A549 (cell line): ENCODE measurements at places on chromosomes 13 and 19.
A peak's percentile ranks its signal among the peaks of the same experiment; 100 is the strongest.

DNA sequence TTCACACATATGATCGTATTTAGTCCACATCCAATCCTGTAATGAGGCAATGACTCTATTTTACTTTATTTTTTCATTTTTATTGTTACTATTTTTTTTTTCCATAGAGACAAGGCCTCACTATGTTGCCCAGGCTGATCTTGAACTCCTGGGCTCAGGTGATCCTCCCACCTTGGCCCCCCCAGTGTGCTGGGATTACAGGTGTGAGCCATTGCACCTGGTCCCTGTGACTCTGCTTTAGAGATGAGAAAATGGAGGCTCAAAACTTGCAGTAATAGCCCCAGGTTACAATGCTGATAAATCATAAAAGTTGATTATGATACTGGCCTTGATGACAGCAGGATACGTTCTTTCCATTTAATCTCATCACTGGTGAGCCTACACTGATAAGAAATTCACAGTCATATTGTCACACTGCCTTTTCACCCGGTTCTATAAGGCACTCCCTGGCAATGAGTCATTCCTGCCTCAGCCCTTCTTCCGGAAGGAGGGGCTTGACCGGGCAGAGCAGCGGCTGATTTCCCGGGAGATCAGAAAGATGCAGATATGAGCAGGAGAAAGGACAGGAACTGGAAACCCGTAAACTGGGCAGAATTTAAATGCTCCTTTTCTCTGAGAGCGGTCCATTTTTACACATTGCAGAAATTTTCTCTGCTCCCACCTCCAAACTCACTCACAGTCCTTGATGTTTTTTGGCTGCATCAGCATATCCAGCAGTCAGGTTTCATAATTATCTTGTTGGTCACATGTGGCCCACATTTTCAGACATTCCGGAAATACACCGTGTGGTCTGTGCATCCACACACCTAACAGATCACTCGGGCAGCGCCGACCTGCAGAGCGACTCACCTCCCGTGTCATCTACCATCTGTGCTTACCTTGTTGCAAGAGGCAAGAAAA, 616.4 kb downstream of the EFNB2 start:
- peak; percentile 73 for DNase-seq

DNA sequence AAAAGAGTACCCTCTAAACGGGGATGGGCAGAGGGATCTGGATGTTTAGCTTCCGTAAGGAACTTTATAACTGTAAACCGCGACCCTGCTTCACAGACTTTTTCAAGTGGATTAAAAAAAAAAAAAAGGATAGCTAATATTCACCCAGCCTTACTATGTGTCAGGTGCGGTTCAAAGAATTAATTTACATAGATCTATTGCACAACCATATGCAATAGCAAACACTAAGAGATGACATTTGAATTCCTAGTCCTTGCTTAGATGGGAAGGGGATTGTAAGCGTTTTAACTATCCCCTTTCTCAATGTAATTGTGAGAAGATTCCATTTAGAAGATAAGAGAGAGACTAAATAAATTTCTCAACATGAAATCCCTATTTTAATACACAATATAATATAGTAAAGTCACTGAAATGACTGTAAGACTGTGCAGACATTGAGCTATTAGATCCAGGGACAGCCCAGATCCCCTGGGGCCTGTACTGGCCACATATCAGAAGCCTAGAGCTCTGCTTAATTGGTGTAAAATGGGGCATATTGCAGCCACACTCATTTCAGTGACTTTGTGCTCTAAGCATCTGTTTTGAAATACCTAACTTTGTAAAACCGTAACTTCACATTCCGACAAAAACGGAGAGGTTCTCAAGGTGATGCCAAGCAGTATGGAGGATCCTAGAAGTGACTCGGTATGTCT, 13.6 kb downstream of the LATS2 start:
- no peak for DNase-seq

DNA sequence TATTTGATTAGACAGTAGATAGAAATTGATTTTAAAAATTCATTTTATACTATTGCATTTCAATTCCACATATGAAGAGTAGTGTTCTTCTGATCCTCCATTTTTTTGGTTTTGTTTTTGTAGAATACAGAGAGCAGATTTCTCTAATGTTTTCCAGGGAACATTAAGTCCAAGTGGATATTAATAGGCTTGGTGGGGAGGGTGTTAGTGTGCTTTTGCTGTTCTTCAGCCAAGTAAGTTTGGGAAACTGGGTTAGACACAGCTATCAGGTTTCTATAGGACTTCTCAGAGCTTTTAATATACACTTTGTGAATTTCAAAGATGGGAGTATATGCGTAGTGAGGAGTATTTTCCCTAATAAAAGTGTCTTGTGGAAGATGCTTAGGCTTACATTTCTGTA, 21.8 kb downstream of the NAA16 start:
- no peak for DNase-seq

DNA sequence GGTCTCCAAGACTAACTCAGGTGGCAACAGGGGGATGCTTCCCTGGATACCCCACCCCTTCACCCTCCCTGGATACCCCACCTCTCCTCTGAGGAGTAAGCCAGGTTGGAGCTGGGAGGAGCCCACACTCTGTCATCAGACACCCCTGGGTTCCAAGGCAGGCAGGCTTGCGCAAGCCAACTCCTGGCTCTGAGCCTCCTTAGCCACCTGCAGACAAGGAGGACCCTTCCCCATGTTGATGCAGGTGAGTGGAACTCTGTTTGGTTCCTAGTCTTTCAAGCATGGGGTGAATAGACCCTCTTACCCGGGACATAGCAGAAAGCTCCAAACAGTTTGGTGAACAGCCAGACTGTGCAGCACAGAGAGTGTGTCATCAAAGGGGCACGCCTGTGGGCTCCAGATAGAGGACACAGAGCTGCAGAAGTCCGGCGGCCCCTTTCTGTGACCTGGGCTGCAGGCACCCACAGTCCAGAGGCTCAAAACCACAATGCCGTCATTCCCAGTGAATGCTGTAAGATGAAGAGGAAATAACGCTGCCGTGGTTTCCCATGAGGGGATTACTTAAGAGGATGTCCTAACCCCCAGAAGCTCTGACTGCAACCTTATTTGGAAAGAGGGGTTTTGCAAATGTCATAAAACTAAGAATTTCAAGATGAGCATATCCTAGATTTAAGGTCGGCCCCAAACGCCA, 12.1 kb upstream of the HAS1 start:
- DNase-seq, result no peak

GRCh38 chr13:83879431-83880171, 2.7 kb downstream of the SLITRK1 start:
- no peak for DNase-seq

DNA sequence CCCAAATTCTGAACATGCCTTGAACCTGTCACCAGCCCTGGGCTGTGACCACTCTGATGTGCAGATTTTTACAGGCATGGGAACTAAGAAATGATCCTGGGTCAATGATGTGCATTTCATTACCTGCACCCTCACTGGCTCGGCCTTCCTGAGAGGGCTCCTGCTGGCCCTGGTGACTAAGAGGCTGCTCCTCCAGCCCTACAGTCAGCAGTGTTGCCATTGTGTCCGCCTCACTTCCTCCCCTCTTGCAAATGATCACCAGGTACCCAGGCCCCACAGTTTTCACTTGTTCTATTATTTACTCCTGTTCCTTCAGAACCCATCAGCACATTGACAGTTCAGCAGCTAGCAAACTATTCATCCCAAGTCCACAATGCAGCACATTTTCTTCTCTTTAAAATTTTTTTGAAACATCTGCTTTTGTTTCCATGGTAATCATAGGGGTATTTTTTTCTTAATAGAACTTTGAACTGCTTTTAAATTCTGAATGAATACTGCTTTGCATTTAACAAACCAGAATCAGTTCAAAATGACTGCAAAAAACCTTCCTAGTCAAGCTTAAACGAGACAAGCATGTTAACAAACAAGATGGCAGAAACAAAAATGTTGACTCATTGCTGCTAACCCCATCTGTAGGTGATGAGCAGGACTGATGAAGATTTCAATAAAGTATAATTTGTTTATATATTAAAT, 29.3 kb downstream of the STARD13 start:
- no peak for DNase-seq

- DNase-seq, result no peak
Observed at GRCh38 chr13:85974608-85975366, 175.6 kb upstream of the SLITRK6 start.

DNA sequence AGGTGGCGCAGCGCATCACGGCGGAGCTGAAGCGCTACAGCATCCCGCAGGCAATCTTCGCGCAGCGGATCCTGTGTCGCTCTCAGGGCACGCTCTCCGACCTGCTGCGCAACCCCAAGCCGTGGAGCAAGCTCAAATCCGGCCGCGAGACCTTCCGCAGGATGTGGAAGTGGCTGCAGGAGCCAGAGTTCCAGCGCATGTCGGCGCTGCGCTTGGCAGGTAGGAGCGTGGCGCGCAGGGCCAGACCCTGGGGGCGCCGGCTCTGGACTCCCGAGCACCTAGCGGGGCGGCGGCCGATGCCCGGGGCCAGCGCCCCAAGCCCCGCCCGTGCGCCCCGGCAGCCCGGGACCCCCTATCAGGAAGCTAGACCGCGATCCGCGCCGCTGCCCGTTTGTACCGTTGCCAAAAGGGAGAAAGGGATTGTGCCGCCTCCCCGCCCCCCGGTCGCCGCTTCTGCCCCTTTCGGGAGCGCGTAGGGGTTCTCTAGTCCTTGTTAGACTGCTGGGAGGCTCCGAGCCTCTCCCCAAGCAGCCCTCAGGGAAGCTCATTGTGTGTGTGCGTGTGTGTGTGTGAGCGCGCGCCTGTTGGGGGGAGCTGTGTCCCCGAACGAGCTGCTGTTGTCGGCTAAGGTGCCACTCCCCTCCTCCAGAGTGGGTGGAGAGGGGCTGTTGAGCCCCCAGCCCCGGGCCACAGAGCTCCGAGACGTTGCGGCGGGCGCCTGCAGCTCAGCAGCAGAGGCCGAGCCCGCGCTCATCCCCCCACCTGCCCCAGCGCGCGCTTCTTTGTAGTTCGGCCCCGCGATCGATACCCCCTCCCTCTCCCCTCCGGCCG, 1.5 kb downstream of the ONECUT3 start:
- DNase-seq, result no peak

DNA sequence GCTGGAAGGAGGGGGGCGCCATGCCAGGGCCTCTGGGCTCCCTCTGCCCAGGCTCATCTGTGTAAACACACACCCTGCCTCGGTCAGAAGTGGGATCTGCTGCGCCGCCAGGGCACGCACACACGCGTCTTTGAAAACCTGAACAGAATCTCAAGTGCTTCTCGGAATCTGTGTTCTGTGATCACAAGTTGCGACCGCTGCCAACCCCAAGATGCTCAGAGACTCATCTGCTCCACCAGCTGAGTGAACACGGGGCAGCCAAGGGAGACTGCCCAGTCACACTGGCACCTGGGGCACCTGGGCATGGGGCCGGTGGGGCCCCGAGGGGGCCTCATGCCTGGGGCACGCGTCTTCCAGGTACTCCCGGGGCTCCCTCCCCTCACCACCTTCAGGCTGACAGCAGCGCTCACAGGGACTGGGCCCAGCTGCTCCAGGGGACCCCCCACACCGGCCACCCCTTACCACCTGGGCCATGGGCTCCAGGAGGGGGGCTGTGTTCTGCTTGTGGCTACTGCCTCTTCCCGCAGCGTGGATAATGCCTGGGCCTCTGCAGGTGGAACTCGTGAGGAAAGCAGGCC, 59.0 kb downstream of the KLF2 start:
- no peak for DNase-seq

DNA sequence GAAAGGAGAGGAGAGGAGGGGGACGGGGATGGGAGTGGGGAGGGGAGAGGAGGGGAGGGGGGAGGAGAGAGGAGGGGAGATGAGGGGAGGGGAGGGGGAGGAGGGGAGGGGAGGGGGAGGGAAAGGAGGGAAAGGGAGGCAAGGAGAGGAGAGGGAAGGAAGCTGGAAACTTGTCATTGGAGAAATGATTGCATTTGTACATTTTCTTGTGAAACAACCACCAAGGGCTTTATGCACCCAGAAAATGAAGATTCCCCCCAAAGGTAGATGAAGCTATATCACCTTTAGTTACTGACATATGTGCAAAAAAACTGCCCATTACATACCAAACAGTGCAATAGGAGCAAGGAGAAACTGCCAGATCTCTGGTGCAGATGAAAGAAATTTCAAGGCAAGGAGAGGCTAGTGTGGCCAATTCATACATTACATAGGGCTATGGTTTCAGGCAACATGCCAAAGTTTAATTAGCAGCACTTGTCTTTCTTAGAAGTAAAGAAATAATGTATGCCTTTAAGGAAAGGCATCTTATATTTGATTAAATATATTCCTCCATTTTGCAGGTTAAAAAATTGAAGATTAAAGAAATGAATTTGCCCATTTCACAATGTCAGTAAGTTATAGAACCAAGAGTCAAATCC, 49.5 kb upstream of the STK24 start:
- no peak for DNase-seq

- DNase-seq, result no peak
Observed at GRCh38 chr13:73140801-73141200, 82.0 kb downstream of the KLF5 start.

- DNase-seq, result peak; percentile 49
Observed at GRCh38 chr13:108915095-108915633, 285.8 kb downstream of the MYO16 start.

GRCh38 chr13:48909056-48909389, 66.7 kb upstream of the FNDC3A start:
- no peak for DNase-seq

GRCh38 chr19:45275370-45275971, 24.4 kb downstream of the MARK4 start:
- no peak for DNase-seq

DNA sequence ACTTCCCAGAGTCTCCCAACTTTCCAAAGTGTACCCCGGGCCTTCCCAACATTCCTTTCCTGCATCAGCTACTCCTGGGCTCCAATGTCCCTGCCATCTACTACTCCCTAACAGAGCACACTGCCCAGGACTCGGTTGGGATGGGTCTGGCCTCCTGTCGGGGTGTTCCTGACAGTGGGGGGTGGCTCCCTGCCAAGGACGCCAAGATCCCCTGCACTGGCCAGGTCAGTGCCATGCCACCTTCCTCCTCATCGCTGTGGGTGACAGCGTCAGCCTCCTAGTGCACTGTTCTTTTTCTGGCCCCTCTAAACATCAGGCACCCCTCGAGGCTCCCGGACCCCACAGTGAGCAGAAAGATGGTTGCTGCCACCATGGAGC, 13.8 kb downstream of the EPS15L1 start:
- no peak for DNase-seq

- no peak for DNase-seq
Observed at GRCh38 chr19:18417250-18418028, 1.8 kb upstream of the SSBP4 start.

DNA sequence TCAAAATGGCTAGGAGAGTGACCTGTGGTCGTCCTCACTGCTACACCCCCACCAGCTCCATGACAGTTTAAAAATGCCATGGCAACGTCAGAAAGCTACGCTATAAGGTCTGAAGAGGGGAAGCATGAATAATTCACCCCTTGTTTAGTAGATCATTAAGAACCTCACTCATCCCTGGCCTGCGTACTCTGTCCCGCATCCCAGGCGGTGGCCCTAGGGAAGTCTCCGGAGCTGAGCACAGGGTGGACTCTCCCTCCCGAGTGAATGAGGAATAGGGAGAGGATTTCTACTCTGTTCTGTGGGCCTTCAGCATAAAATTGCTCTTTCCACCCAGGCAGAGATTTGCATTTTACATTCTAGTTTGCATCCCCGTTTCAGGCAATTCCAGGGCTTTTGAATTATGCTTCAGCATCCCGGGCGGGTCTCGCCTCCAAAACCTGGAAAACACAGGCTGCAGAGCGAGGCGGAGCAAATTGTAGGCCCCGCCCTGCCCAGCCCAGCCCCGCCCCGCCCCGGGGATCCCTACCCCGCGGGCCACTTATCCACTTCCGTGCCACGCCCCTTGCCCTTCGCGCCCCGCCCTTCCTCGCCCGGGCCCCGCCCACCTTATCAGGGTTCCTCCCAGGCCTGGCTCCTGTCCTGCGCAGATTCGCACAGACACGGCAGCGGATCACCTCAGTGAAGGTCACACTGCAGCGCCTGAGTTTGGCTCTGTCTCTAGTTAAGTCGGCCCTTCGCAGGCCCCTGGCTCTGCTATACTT, 7.5 kb upstream of the ZNF525 start:
- no peak for DNase-seq
